Activated CD4-positive, alpha-beta memory T cell treated with anti-CD3 and anti-CD28 coated beads, Interleukin-2, amount 10 ng/mL, durations not matched to agents 7 days and 5 days (primary cell): ENCODE measurements at places on chromosomes 6 and 20. TPM values are rescaled to one million over a fixed set of nuclear protein-coding genes. Genes with fewer than 3 reads are reported as not detected.

DNA sequence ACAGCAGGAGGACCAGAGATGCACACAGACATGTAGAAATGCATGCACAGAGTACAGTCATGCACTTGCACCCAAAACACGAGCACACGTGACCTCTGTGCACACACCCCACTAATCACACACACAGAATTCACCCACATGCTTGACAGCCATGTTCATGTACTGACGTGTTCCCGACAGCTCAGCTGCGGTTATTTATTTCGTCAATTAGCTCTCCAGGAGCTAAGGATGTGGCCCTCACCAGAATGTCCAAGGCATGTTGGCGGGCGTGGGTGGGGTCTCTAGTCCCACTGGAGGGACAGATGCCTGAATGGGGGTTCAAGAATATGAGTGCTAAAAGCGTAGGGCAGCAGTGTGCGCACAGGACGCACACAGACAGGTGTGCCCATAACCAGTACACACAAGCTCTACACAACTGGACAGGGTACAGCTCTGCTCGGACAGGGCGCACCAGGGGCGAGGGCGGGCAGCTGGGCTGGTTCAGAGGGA is 571 bp upstream of the PRPF6 start:
- peaks cover 28% of the 10 kb centered on the region for H3K36me3 ChIP-seq
- no peaks in the 10 kb centered on the region for H3K27me3 ChIP-seq
- H3K27ac ChIP-seq = peak overlapping the region; percentile 97
- H3K4me3 ChIP-seq = peak overlapping the region; percentile 87

Gene GJA1
- total RNA-seq = not detected

Gene CST4
- not detected for total RNA-seq

DNA sequence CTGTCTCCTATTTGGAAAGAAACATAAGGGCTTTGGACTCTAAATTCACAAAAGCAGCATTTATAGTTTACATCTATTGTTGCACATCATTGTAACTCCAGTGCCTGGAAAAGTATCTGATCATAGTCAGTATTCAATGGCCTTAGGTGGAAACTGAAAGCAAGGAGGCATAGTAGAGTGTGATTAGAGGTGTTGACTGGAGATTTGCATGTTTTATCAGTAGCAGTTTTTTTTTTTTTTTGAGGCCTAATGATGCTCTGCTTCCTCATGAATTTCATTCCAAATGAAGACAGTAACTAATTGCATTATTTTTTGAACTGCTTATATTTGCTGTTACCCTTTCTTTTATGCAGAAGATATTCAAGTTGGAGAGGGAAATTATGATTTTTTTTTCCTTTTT is 213.2 kb upstream of the FLRT3 start:
- no peak overlapping the region for H3K27ac ChIP-seq
- H3K27me3 ChIP-seq = no peaks in the 10 kb centered on the region
- H3K4me1 ChIP-seq = no peaks in the 10 kb centered on the region
- H3K36me3 ChIP-seq = no peaks in the 10 kb centered on the region
- H3K4me3 ChIP-seq = no peak overlapping the region
- DNase-seq = no peak
